ENCODE measurements at places on chromosomes 3 and 15.

DNA sequence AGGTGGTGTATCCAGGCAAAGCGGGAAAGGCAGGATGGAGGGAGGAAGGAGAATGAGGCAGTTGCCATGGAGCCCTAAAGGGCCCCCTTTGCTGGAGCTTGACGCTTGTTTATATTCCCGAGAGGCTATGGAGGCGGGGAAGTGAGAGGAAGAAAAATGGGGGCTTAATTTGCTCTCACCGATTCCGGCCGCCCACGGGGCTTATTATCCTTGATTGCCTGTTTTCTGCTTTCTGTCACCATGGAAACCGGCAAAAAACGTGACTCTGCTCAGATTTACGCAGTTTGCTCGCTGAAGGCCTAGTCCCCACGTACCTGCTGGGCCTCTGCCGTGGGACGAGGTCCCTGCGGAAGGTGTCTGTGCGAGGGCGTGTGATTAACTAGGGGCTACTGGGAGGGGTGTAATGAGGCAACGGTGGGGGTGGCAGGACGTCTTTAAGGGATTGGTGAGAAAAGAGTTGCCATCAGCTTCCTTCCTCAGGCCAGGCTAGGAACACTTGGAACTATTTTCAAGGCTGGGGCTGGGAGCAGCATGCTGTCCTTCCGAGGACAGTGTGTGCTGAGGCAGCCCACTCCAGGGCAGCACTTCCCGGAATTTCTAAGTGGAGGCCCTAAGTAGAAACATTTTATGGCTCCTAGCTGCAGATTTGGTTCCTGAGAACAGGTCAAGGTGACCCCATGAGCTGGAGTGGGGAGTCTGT, 110.8 kb upstream of the NDN start:
- DNase-seq, result no peak

GRCh38 chr3:48826451-48826850, 21.2 kb downstream of the PRKAR2A start:
- DNase-seq, result peak; percentile 69

GRCh38 chr15:87761736-87762509, 494.6 kb downstream of the NTRK3 start:
- DNase-seq, result no peak

- no peak for DNase-seq
Measured at GRCh38 chr15:99073008-99073717, 31.7 kb upstream of the SYNM start.

DNA sequence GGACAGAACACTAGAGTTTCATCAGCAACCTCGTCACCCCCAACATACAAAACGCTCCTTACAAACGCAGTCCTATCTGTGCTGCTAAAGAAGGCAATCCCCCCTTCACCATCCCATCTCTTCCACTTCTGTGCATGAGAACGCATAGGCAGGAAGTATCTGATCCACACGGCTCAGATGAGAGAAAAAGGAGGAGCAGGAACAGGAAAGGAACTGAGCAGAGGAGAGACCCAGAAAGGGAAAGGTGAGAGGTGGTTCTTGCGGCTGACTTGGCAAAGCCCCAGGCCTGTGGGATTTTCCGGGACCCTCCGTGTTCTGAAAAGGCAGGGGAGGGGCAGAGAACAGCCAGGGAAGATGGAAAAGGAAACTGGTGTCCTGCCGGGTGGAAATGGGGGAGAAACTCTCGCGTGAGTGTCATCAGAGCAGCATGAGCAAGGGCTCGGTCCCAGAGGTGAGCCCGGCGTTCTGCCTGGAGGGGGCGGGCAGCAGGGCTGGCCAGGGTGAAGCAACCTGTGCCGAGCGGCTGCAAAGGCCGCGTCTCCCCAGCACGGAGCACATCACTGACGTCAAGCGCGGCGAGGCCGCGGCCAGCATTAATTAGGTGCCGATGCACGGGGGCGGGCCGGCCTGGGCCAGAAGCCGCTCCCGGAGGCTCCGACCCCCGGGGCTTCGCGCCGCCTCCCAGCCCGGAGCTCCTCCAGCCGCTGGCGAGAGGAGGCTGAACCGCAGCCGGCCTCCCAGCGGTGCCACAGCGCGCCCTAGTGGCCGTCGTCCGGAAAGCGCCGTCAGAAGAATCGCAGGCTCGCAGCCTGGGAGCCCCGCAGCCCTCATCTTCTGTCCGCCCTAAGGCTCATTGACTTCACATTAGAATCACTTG, 35.8 kb downstream of the CPN2 start:
- peak; percentile 39 for DNase-seq

DNA sequence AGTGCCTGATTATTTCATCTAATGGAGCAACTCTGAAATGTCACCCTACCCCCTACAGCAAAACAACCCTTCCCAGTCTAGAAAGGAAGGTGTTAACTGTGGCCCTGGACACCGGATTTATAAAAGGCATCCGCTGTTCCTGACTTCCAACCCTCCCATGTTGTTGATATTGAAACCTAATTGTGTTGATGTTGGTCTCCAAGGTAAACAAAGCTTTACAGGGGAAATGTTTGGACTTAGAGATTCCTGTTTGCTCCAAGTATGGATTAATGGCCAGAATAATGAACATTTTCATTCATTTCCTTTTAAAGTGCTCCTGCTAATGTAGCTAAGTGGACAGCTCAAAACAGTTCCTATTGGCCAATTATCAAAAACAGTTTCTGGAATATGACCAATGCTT, 19.4 kb upstream of the LMCD1 start:
- DNase-seq, result no peak

DNA sequence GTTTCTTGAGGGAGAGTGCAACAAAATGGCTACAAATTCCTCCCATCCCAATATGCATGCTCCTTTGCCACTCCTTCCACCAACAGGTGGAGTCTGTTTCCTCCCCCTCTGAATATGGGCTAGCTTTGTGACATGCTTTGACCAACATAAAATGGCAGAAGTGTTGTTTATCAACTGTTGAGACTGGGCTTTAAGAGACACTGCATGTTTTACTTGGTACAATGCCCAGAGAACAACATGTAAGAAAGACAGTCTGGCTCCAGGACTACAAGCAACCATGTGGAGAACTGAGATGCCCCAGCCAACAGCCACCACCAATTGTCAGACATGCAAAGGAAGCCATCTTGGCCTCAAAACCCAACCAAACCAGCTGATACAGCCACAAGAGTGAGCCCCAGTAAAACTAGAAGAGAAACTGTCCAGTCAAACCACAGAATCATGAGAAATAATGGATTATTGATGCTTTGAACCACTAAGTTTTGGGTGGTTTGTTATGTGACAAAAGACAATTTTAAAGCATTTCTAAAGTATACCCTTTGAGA, 40.5 kb downstream of the NUDT16 start:
- DNase-seq, result no peak

DNA sequence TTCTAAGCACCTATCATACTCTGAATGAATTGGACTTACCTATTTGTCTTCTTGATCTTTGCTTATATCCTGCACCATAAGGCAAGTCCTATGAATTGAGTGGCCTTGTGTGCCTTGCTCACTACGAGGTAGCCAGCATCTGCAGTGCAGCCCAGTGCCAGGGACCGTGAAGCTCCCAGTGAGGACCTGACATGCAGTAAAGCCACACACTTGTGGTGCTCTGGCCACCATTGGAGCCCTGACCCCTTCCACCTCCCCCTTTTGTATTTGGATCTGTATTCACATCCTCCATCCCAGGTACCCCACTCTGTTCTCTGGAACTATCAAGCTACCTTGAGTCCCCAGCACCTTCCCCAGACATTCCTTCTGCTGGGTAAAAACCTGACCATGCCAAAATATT, 52.1 kb downstream of the BSN start:
- DNase-seq, result no peak

GRCh38 chr3:125212091-125212508, 448 bp downstream of the SLC12A8 start:
- no peak for DNase-seq

Measured in smooth muscle cell of the brain vasculature (primary cell).